ENCODE measurements at places on chromosomes 16 and 17.

GRCh38 chr16:85421338-85422195 lies 191.6 kb upstream of the GSE1 start:
- DNase-seq, result no peak

GRCh38 chr17:37672548-37673078 lies 29.4 kb upstream of the DDX52 start:
- no peak for DNase-seq

DNA sequence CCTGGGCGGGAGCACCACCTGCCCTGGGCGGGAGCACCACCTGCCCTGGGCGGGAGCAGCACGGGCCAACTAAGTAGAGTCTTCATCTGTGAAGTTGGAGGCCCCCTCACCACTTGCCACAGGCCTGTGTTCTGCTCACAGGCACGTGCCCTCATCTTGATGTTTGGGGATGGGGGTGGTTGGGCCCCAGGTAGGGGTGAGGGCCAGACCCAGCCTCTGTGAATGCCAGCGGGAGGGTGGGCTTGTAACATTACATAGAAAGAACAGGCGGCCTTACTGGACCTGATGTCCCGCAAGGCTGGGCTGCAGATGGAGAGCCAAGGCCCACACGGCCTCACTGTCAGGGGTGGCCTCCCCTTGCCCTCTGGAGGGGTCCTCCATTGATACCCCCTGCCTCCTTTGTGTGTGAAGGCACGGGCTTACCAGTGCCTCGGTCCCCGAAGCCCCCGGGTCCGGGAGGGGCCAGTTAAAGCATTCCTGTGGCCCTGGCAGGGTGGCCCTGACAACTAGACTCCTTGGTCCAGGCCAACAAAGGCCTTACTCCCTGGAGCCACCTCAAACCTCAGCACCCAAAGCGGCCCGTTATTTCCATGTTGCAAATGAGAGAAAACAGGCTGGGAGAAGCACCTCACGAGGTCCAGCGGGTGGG lies 1.1 kb upstream of the SLC16A3 start:
- DNase-seq, result no peak

GRCh38 chr17:2936771-2937321 lies 126.6 kb downstream of the OR1D5 start:
- DNase-seq, result no peak

GRCh38 chr17:39769974-39770587 lies 32.3 kb downstream of the GRB7 start:
- DNase-seq, result no peak

DNA sequence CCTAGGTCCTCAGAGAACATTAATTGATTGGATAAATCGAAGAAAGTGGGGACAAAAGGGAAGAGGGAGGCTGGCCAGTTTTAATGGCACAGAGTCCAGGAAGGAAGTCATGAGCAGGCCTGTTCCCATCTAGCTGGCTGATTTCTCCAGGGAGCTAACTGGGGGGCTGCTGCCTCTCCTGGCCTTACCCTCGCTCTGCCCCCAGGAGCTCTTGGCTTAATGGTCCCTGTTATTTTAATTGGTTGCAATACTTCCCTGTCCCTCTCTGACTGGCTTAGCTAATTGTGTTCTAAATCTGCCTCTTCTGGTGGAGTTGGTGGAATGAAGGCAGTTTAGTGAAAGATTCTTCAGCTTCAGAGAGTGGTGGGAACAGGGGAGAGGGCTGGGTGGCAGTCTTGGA lies 61.4 kb downstream of the MGAT5B start:
- no peak for DNase-seq

- DNase-seq, result no peak
Measured at GRCh38 chr17:62665599-62665998, 38.1 kb downstream of the MRC2 start.

Data from stimulated activated CD4-positive, alpha-beta T cell treated with anti-CD3 and anti-CD28 coated beads, Interleukin-15, amount 100 ng/mL, for 1 hour (primary cell).